ENCODE measurements at places on chromosomes 5 and 9.

DNA sequence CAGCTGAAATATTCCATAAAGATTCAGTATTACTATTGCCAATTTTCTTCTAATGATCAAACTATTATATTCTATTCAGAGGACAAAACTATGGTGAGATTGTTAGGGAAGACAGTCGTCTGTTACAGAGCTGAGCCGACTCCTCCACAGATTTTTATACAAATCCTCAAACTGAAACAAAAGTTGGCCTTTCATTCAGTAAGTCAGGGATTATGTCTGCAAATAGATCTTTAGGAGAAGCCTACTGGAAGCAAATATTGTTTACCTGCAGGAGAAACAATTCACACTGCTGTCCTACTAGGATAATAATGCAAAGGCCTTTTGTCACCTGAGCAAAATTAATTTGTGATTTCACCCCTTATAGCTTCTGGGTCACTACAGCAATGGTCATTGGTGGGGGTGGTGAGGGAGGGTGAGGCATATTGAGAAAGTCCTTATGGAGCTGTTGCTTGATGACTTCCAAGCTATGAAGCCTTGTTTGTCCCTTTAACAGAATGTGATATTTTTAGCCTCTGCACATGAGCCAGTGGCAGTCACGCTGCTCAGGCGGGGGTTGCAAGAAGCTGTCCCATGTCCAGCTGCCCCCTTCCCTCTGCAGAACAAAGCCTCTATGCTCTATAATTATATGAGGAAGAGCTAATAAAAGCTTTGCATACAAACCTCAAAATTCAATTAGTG is 200.5 kb upstream of the KLF9 start:
- DNase-seq = no peak

GRCh38 chr5:166257661-166258060 is 2033.8 kb upstream of the WWC1 start:
- DNase-seq = no peak

- no peak for DNase-seq
Measured at GRCh38 chr5:15587916-15588315, 87.9 kb downstream of the FBXL7 start.

DNA sequence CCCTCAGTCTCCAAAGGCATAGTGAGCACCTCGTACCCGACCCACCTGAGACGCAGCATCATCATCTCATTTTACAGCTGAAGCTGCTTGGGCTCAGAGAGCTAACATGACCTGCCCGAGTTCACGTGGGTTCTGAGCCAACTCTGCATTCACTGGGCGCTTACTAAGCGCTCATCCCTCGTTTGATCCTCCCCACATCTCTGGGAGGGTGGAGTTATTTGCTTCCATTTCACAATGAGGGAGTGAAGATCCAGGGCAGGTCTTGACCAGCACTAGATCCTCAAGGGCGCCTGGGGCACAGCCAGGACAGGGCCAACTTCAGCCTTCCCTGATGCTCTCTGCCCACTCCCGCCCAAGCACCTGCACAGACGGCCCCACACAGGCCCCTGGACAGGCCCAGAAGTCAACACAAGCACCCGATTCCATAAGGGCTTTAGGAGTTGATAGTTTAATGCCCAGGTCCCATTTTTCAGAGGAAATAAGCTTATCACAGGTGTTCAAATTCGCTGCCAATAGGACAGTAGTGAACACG is 80.8 kb downstream of the HRH2 start:
- no peak for DNase-seq

- DNase-seq = no peak
Measured at GRCh38 chr5:158465086-158465972, 606.4 kb upstream of the CLINT1 start.

GRCh38 chr5:74865804-74866595 is at the start of gene FAM169A:
TSS of gene FAM169A (minus strand) at chr5:74866387. CDS start at chr5:74841676, 24,711 bp downstream.
- DNase-seq = no peak

- DNase-seq = no peak
Measured at GRCh38 chr5:119011186-119011585, 22.8 kb upstream of the DTWD2 start.

DNA sequence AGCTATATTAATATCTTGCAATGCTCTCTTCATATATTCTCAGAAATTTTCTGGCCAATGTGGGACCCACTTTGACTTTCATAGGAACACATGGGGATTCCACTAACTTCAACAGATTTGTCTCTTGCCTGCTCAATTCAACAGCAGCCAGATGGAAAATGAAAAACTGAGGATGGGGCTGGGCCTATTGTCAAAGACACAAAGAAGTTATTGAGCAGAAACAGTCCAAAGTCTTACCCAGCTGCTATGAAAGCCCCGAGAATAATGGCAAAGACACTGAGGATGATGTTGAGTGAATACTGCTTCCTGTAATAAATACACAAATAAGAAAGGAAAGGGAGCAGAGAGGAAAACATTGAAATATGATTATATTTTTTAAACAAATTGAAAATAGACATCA is 32.6 kb downstream of the SLC35D2 start:
- no peak for DNase-seq

DNA sequence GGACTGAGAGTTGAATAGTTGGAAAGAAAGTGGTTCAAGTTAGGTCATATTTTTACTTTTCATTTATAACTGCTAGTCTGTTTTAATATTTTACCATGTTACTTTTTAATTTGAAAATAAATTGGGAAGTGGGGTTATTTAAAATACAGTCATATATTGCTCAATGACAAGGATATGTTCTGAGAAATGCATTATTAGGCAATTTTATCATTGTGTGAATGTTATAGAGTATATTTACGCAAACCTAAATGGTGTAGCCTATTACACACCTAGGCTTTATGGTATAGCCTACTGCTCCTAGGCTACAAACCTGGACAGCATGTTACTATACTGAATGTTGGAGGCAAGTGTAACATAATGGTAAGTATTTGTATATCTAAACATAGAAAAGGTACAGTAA is 5.2 kb downstream of the CCDC152 start:
- no peak for DNase-seq

GRCh38 chr9:127102176-127102575 is 20.3 kb downstream of the ANGPTL2 start:
- DNase-seq = no peak

DNA sequence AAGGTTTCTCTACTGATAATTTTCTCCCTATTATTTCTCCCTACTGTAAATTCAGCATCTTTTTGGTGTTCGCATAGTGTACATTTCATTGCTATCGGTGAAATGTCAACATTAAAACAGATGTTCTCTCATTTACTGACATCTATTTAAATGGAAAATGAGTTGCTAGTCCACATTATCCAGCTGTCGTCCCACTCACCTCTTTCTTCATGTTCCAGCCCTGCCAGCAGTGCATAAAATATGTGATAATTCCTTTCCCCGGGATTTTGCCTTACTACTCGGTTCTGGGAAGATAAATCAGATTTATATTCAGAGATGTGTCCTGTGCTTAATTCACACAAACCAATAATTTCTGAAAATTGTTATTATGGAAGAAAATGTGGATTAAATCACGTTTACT is 155.8 kb downstream of the MYO10 start:
- no peak for DNase-seq

DNA sequence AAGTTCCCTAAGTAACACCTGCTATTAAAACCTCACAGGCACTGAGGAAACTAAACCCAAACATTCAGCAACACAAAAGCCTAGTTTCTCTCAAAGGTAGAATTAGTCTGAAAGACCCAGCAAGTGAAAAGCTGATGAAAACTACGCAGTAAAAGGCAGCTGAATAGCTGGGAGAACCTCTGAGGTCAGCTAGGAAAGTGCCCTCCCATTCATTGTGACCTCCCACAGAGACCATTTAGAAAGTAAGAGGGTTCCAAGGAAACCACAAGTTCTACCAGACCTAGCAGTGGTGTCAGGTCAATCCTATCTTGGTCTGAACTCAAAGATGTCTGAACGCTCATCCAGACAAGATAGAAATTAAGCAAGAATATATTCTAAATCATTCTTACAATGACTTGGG is 144.7 kb downstream of the SSBP2 start:
- no peak for DNase-seq

DNA sequence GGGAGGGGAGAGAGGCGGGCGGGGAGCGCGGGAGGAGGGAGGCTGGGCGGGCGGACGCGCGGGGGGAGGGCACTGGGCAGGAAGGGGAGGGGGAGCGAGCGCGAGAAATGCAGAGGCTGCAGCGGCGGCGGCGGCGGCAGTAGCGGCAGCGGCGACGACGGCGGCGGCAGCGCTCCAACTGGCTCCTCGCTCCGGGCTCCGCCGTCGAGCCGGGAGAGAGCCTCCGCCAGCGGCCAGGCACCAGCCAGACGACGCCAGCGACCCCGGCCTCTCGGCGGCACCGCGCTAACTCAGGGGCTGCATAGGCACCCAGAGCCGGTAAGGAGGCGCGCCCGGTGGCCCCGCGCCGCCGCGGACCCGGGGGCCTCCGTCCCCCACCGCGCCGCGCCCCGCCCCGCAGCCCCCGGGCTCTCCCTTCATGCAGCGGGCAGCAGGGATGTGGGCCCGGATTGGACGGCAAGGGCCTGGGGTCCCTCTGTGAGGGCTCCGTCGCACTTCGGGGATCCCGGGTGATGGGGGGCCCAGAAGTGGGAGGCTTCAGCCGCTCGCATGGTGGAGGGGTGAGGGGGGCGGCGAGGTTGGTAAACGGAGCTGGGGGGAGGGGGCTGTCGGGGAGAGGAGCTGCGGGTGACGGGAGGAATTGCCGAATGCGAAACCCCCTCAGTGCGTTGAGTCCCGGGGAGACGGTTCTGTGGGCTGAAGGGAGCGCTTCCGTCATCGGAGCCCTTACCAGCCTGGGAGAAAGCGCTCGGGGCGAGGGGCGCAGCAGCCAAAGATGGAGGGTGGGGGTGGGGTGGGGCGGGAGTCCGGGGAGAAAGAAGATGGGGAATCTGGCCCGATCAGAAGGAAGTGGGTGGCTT is at the start of gene BASP1:
BASP1 (plus strand) TSS at position 139 of the 860 bp plus-strand sequence. CDS start 57,586 bp downstream, outside the sequence.
- no peak for DNase-seq

DNA sequence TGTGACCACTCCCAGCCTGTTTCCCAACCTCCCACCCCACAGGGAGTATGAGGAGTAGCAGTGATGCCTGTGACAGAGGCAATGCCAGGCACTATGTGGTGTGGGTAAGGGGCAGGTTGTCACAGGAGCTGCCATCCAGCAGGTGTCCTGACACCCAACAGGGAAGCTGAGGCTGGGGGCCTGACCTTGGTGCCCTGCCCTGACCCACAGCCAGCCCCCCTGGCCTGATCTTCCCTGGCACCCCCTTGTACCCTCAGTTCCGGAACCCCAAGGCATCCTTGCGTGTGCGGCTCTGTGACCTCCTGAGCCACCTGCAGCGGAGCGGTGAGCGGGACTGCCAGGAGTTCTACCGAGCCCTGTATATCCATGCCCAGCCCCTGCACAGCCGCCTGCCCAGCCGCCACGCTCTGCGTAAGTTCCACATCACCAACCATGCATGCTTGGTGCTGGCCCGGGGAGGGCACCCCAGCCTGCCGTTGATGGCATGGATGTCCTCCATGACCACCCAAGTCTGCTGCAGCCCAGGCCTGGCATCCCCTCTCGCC is 14.4 kb downstream of the CARD19 start:
- DNase-seq = no peak

DNA sequence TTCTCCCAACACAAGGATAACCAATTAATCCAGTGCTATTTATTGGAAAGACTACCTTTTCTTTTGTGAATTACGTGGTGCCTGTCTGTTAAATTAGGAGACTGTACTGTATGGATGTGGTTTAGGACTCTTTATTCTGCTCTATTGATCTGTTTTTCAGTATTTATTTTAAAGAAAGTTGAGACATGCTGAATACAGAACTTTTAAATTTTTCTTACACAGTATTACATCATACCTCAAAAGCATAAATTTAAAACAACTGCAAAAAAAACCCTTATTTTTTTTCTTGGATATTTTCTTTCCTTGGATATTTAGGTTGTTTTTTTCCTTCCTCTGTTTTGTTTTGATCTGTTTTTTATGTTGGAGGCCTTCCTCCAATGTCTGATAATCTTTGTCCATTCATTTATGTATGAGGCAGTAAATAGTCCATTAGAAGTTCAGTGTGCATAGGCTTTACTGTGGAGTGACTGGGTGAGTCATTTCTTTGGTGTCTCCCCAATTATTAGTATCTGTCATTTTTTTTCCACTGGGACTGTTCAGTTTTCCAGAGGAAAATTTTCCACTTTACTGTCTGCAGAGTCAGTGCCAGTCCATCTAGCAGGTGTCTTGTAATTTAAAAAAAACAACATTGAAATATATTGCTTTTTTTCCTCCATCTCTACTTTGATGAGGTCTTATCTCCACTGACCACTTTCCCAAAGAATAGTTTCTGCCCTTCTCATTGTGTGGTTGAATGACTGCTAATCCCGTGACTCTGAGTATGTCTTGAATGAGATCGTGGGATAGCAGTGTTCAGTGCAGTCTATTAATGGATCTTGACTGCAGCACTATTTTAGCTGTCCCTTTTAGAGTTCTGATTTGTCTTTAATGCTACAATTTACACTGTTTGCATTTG is 15.2 kb downstream of the CYSTM1 start:
- no peak for DNase-seq

DNA sequence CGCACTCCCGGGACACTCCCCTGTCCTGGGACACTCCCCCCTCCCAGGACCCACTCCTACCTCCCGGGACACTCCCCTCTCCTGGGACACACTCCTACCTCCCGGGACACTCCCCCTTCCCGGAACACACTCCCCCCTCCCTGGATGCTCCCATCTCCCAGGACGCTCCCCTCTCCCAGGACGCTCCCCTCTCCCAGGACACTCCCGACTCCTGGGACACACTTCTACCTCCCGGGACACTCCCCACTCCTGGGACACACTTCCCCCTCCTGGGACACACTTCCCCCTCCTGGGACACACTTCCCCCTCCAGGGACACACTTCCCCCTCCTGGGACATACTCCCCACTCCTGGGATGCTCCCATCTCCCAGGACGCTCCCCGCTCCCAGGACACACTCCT is 95.6 kb downstream of the RXRA start:
- DNase-seq = no peak

GRCh38 chr9:120350596-120350995 is 229.4 kb downstream of the CDK5RAP2 start:
- no peak for DNase-seq

- no peak for DNase-seq
Measured at GRCh38 chr9:109466623-109467590, 31.2 kb downstream of the PTPN3 start.

DNA sequence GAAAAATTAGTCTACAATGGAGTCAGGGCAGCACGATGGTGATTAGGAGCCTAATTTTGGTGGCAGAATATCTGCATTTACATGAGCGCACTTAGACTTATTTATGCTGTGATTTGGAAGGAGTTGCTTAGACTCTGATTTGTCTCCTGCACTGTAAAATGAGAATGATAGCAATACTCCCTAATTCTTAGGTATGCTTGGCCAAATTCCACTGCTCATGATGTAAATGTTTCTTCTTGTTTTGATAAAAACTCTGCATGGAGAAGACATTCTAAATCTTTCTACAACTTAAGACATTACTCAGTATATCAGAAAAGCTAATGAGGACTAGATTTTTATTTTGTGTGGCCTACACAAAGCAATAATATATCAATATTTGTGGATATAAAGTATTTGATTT is 205.4 kb downstream of the CDH18 start:
- DNase-seq = no peak

- DNase-seq = no peak
Measured at GRCh38 chr5:90529939-90530677, 724 bp upstream of the LYSMD3 start.
